ENCODE measurements at places on chromosomes 3 and 15.

- no peak for DNase-seq
Measured at GRCh38 chr15:69138963-69139362, 21.5 kb upstream of the GLCE start.

DNA sequence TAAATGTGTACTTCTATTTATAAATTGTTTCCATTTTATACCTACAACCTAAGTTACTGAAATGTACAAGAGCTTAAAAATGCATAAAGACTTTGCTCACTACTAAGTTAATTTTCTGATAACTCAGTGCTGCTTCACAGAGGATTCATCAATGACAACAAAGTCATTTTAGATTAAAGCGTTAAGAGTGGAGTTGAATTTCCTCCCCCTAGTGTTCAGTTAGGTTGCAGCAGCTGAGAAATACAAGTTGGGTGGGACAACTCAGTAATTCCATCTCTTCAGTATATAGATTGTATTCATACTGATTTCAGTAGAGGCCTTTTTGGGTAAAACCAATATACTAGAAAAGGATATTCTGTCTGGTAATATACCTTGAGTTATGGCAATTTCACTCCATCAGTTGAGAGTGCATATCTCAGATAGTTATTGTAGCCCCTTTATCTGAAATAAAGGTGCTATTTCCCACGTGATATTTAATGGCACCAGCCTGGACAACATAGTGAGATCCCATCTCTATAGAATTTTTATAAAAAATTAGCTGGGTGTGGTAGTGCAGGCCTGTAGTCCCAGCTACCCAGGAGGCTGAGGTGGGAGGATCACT lies 6.9 kb upstream of the RPL35A start:
- DNase-seq, result no peak

GRCh38 chr3:126053513-126053912 lies 30.4 kb downstream of the SLC41A3 start:
- no peak for DNase-seq

GRCh38 chr3:30737743-30738499 lies 131.5 kb downstream of the TGFBR2 start:
- peak; percentile 31 for DNase-seq

- no peak for DNase-seq
Measured at GRCh38 chr3:97613139-97613538, 151.4 kb upstream of the ARL6 start.

GRCh38 chr3:23913182-23913581 lies 3.6 kb downstream of the NKIRAS1 start:
- DNase-seq, result no peak

DNA sequence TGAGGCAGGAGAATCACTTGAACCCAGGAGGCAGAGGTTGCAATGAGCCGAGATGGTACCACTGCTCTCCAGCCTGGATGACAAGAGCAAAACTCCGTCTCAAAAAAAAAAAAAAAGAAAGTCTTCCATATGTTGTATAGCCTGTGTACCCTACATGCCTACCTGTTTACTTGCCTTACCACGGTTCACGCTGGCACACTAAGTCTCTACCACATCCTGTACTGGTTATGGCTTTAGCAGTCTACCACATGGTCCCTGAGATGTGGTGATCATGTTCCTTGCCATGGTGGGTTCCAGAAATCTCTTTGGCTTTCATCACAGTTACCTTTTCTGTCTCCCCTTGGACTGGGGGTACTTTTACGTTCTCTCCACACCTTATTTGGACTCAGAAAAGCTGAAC lies 63.8 kb upstream of the TBC1D5 start:
- DNase-seq, result no peak

GRCh38 chr3:32577581-32578556 lies 7.2 kb upstream of the DYNC1LI1 start:
- no peak for DNase-seq

- DNase-seq, result no peak
Measured at GRCh38 chr15:100879061-100879463, 569 bp upstream of the ALDH1A3 start.

GRCh38 chr3:60301142-60301541 lies 950.1 kb downstream of the FHIT start:
- no peak for DNase-seq

DNA sequence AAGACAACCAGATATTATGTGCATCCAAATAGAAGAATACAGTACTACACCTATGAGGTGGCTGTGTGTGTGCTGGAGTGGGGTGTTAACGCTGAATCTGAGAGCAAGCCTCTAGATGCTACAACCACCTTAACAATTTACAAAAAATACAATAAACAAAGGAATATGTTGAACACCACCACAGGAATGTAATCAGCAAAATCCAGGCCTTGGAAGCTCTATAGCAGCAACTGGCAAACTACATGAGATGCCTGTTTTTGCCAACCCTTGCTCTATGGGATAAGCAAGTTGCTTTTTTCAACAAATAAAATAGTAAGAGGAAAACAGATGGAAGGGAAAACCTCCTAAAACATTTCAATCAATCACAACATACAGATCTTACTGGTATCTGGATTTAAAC lies 23.9 kb downstream of the SLTM start:
- no peak for DNase-seq

- DNase-seq, result no peak
Measured at GRCh38 chr3:177610686-177611633, 413.7 kb upstream of the TBL1XR1 start.

- no peak for DNase-seq
Measured at GRCh38 chr15:66816201-66816600, 114.2 kb downstream of the SMAD6 start.

- DNase-seq, result no peak
Measured at GRCh38 chr3:186333256-186333655, 28.8 kb downstream of the DGKG start.

- DNase-seq, result no peak
Measured at GRCh38 chr3:73350996-73351395, 273.7 kb downstream of the PDZRN3 start.

GRCh38 chr15:89101302-89102193 lies 13.3 kb downstream of the ABHD2 start:
- no peak for DNase-seq

- DNase-seq, result no peak
Measured at GRCh38 chr3:70064194-70064779, 64.8 kb downstream of the SAMMSON start.

- DNase-seq, result no peak
Measured at GRCh38 chr3:140794507-140794906, 116.6 kb downstream of the TRIM42 start.

- no peak for DNase-seq
Measured at GRCh38 chr15:74800559-74801094, 12.0 kb upstream of the LMAN1L start.

- DNase-seq, result no peak
Measured at GRCh38 chr3:33093847-33094246, 3.1 kb downstream of the GLB1 start.

DNA sequence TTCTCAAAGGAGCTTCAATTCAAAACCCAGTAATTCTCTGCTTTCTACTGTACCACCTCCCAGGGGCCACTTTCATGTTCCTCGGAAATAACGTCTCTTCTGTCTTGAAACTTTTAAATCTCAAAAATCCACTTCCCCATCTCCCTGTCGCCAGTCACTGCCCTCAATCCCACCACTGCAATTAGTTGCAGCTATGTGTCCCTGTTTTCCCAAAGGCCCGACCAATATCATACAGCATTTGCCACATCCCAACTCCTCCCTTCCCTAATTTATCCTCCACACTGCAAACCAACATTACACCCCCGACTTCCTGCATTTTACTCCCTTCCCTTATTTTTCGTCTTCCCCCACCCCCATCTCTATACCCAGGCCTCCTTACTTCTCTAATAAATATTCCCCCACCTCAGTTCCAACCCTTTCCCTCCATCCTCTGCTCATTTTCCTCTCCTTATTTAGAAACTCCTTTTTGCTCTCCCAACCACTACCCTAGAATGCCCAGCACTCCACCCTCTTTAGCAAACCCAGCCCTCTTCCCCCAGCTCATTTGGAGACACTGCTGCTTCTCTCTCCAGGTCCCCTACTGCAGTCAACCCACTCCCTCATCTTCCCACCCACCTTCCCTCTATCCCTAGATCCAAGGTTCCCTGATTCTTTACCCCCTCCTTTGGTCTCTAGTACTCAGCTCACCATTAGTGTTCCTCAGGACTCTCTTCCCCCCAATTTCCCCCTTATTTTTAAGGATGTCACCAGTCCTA lies 1.1 kb downstream of the NPTN start:
- DNase-seq, result no peak

DNA sequence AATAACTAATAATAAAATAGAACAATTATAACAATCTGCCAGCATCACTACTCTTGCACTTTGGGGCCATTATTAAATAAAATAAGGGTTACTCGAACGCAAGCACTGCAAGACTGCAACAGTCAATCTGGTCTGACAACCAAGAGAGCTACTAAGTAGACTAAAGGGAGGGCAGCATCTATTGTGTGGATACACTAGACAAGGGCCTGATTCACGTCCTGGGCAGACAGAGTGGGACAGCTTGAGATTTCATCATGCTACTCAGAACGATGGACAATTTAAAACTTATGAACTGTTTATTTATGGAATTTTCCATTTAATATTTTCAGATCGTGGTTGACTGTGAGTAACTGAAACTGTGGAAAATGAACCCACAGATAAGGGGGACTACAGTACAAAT lies 39.5 kb downstream of the TNIK start:
- no peak for DNase-seq
